Bone marrow (tissue), 2 donors: ENCODE measurements at places on chromosomes 6 and 20.

GRCh38 chr20:5751856-5752255 is 1.7 kb downstream of the SHLD1 start:
- no peak for DNase-seq

DNA sequence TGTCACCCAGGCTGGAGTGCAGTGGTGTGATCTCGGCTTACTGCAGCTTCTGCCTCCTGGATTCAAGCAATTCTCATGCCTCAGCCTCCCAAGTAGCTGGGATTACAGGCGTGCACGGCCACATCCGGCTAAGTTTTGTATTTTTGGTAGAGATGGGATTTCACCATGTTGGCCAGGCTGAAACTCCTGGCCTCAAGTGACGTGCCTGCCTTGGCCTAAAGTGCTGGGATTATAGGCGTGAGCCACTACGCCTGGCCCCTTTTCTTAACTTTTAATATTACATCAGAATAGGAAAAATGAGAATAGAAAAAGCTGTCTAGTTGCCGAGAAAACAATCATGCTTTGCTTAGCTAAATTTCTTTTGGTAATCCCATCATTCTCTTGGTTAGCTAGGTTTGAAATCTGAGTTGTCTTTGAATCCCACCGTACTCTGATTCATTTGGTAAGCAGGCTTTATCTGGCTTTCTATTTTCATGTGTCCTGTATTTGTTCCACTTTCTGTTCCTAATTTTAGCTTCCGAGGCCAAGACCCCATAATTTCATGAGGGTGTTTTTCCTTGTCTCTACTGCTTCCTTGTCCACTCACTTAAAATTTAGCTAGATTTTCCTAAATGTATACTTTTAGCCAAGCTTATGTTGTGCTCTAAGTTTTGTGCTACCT is 83.5 kb downstream of the NCOA3 start:
- no peak for DNase-seq

DNA sequence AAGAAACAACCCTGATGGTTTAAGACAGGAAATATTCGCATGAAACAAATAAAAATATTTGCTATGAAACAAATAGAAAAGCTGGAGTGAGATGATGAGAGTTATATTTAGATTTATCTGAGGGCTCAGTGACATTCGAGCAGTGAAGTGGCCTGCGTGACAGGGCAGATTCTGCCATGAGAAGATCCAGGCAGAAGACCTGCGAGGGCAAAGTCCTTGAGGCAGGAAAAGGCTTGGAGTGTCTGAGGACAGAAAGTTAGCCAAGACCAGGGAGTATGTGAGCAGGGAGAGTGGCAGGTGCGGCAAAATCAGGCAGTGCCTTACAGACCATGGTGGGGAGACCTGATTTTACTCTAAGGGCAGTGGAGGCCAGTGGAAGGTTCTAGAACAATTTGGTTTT is 66.9 kb upstream of the RIN2 start:
- no peak for DNase-seq

DNA sequence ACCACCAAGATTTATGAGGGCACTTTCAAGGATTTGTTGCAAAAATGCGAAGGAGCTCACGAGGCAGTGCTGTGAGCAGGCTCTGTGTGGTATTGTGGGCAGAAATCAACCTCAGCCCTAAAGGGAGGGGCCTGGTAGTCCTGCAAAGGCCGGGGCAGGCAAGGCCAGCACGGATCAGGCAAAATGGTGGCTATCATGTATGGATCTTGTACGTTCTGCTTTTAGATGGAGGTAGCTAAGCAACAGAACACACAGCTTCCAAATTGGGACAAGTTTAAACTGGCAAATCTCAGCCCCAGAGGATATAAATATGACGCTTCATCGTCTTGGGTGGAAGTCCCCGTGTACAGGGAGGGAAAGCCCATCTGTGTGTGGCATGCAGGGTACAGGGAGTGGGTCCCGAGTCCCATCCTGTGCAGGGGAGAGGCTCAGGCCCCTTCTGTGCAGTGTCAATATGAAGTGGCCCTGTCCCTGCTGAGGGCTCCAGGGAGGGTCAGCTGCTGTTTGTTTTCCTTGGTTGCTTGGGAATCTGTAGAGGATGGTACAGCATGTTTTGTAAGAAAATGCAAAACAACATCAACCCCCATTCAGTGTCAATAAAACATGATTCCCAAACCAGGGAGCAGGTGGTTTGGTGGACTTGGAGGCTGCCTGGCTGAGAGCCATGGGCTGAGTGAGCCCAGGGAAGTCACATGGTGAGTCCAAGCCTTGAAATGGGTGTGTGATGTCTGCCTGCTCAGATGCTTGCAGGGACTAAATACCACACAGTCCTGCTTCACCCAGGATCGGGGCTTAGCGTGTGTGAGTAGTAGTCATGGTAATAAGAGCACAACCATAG is 113.0 kb downstream of the SYCP2 start:
- no peak for DNase-seq

DNA sequence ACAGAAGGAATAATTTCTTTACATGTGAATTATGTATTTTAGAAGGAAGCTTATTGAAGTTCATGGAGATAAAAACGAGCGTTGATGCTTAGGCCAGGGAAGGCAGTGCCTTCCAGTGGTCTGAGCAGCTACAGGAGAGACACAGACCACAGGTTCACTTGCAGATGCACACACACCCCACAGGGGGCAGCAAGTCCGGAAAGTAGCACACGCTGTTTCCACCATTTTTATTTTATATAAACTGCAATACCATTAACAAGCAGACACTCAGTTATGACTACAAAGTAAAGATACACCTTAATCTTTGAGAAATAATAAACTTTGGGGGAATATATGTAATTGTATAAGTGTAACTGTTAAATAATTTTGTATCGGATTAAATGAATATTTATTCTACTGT is 13.5 kb upstream of the DACT2 start:
- no peak for DNase-seq
